ENCODE measurements at places on chromosomes 16 and 17. TPM values are rescaled to one million over a fixed set of nuclear protein-coding genes. Genes with fewer than 3 reads are reported as not detected.

PRDM7 gene
- polyA plus RNA-seq, result not detected

SBK1 gene
- polyA plus RNA-seq, result 5.7 TPM

PRSS53 gene
- polyA plus RNA-seq, result 0.51 TPM

SLFN14 gene
- 0.13 TPM for polyA plus RNA-seq

KRT23 gene
- not detected for polyA plus RNA-seq

All from naive thymus-derived CD8-positive, alpha-beta T cell (primary cell).